ENCODE measurements at places on chromosomes 11 and 22. TPM values are rescaled to one million over a fixed set of nuclear protein-coding genes. Genes with fewer than 3 reads are reported as not detected.

- no peak for DNase-seq
Observed at GRCh38 chr11:68016904-68017817, 7.0 kb downstream of the ALDH3B1 start.

DNA sequence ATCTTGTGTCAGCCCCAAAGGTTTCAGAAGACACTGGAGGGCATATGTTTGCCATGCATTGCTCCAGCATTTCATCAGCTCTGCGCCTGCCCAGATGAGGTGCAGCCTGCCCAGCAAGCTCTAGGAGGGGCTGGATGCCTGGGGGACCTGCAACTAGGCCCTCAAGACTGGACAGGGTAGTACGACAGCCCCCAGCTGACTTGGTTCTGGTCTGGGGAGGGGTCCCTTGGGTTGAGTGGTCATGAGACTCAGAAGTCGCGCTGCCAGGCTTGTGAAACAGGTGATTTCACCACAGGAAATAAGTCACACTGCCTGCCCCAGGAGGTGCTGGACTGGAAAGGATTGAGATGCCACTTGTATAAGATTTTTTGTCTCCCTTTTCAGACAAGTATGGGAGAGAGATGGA, 23.4 kb downstream of the TPBGL start:
- no peak for DNase-seq

GRCh38 chr11:66467756-66468155, 1.1 kb downstream of the PELI3 start:
- peak; percentile 29 for DNase-seq

DNA sequence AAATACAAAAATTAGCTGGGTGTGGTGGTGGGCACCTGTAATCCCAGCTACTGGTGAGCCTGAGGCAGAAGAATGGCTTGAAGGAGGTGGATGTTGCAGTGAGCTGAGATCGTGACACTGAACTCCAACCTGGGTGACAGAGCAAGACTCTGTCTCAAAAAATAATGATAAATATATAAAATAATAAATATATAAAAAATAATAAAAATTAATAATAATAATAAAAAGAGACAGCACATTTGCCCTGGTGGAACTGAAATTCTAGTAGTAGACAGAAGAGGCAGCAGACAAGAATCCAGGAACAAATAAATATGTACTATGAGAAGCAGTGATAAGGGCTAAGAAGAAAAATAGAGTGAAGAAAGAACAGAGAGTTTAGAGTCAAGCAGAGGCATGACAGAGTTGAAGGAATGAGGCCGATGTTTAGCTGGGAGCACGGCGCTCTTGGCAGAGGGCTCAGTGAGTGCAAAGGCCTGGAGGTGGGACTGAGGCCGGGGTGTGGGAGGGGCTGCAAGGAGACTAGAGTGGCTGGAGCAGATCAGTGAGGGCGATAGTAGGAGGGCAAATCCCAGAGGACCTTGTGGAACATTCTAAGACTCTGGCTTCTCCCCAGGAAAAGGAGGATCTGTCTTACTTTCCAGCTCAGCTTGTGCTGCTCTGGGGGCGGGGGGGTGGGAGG, 410.3 kb downstream of the MN1 start:
- peak; percentile 53 for DNase-seq

DNA sequence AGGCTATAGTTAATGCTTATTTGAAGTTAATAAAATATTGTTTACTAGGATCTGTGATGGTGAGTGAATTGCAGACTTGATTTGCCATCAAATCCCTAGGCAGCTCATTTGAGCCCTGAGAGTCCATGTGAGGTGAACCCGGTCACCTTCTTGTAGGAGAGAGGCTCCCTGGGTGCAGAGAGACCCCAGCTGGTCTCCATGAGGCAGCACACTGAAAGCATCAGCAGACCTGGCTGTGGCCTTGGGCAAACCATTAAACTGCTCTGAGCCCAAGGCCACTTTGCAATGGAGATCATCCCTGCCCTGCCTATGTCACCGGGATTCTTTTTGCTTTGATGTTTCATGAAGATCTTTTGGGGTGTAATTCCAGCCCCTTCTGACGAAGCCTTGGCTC, 125.2 kb downstream of the MICAL2 start:
- DNase-seq, result no peak

- no peak for DNase-seq
Observed at GRCh38 chr11:34300926-34301295, 56.9 kb downstream of the ABTB2 start.

- no peak for DNase-seq
Observed at GRCh38 chr11:128294001-128294670, 293.2 kb downstream of the ETS1 start.

DNA sequence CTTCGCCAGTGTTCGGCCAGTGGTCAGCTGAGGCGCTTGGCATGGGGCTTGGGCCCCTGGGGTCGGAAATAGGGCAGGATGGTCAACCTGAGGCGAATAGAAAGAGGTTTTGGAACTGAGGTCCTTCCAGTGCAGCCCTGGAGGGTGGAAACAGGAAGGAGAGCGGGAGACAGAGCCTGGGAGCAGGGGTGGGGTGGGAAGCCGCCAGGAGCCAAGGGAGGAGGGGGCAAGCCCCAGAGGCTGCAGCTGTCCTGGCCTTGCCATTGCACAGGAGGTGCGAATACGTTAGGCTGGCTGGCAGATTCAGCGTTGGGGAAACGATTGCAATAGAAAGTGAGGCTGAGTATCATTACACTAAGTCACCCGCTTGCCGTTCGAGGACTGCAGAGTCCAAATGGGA, 13.9 kb upstream of the KCTD17 start:
- no peak for DNase-seq

DNA sequence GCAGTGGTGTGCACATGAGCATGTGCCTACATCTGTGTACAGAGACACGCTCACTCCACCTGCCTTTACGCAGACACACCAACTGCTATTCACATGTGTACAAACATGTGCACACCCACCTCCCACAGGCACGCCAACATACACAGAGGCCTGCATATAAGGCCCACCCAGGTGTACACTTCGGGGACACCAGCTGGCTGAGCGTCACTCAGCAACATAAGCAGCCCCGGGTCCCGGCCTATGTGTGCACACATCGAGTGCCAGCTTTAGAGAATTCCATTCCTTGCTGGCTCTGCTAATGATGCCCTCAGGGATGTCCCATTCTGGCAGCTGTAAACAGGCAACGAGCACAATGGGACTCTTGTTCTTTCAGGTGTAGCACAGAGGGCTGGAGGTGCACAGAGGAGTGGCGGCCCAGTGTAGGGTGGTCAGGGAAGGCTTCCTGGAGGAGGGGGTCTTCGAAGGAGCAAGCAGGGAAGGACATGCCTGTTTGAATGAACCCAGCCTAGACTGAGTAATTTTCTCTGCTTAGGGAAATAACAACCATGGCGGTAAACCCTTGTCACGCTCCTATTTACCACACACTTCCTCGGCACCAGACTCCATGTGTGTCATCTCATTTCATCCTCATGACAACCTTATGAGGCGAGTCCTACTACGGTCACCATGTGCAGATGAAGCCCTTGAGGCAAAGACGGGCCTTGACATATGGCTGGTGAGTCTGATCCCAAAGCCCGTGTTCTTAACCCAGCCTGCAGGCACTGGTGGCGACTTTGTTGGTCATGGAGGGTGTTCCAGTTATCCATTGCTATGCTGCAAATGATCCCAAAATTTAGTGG, 35.1 kb downstream of the RPL3 start:
- DNase-seq, result no peak

DNA sequence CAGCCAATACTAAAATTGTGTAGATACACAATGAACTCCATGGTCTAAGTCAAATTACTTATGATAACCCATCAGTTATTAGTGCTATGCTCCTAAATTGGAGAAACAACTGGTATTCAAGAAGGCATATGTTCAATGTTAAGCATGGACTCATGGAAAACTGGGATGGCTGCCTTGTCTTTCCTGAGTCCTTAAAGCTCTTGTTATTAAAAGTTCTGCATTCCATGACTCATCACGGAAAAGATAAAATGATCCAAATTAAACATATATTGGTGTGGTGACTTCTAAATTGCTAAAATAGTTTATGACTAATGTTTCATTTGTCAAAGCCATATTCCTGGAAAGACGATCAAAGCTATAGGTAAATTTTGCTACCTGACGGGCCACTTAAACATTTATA, 9.4 kb upstream of the EI24 start:
- no peak for DNase-seq

GRCh38 chr11:69409812-69410645, 71.4 kb upstream of the LINC01488 start:
- DNase-seq, result no peak

DNA sequence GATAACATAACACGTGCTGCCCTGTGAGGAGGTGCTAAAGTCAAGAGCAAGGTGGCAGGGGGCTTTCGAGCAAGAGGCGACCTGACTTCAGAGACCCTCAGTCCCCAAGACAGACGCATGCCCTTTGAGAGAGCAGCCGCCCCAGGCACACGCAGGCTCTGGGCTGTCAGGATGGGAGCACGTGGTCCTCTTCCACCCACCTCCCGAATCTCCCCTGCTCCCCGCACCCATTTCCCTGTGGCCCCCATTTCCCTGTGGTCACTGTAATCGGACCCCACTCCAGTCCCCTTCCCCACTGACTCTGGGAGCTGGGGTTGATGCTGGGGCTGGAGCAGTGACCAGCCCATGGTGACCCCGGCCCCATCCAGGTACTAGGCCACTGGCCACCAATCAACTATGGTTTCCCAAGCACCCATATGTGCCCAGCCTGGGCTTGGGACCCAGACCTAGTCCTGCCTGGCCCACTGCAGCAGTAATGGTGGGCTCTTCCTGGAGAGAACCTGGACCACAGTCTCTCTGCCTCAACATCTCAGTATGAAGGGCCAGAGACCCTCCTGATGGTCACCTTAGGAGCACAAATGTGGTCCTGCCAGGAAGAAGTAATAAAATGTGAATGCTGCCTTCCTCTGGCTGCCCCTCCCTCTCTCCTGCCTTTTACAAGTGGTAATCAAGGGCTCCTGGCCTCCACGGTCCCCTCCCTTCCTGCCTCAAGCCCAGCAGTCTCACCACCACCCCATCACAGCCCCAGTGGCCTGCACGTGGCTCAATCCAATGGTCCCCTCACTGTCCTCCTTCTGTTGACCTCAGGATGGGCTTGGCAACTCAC, 39.0 kb downstream of the IGLL5 start:
- DNase-seq, result no peak

GRCh38 chr11:121536126-121536525, 83.4 kb upstream of the SORL1-AS1 start:
- DNase-seq, result no peak

- DNase-seq, result peak; percentile 30
Observed at GRCh38 chr11:134040386-134041302, 28.2 kb upstream of the JAM3 start.

- DNase-seq, result no peak
Observed at GRCh38 chr11:8702598-8702915, 20.0 kb downstream of the RPL27A start.

DNA sequence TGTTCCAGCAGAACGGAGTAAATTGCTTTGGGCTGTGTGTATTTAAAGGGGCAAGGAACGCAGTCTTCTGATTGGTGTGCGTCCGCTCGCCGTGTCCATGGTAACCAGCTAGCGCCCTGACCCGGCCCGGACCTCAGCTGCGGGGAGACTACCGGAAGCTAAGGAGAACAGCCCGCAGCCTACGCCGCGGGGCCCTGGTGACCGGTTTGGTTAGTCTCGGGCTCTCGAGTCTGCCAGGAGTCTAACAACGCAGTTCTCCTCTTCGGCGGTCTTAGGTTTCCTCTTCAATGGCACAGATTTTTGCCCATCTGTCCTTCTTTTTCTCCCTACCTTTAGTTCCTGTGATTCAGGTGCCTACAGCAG, 3.5 kb upstream of the OR56A3 start:
- DNase-seq, result no peak

DNA sequence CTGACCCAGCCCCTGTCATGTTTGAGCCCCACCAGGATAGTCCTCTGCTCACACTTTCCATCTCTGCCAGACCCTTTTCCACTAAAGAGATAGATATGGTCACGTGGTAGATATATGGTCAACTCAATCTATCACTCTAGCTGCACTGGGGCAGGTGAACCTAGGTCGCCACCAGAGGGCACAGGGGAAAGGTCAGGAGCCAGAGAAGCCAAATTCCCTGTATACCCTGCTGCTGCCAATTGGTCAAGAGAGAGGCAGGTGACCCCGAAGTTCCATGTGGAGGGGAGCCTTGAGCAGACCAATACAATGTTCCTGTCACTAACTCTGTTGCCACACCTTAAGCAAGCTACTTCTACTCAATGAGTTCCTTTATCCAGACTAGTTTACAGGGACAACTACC, 101.1 kb upstream of the GALNT18 start:
- DNase-seq, result no peak

GRCh38 chr11:23725752-23726151, 771.1 kb upstream of the LUZP2 start:
- no peak for DNase-seq

- DNase-seq, result no peak
Observed at GRCh38 chr22:30296833-30297232, 7.5 kb upstream of the CASTOR1 start.

DNA sequence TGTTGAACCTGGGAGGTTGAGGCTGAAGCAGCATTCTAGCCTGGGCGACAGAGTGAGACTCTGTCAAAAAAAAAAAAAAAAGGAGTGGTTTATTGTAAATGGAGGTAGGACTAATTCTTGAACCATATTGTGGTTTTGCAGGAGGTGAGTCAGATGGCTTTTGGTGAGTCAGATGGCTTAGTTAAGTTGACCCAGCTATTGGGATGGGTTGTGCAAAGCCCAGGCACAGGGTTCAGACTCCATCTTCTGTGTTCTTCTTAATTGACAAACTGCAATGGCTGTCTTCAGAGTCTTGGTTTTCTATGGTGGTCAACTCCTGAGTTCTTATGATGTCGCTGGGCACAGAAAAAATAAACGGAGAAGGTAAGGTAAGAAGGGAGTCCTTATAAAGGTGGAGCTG, 182.7 kb downstream of the ADAMTS15 start:
- DNase-seq, result no peak

GRCh38 chr22:44049486-44050231, 25.6 kb downstream of the PARVB start:
- no peak for DNase-seq

- no peak for DNase-seq
Observed at GRCh38 chr11:18319914-18320313, 2.0 kb downstream of the HPS5 start.

DNA sequence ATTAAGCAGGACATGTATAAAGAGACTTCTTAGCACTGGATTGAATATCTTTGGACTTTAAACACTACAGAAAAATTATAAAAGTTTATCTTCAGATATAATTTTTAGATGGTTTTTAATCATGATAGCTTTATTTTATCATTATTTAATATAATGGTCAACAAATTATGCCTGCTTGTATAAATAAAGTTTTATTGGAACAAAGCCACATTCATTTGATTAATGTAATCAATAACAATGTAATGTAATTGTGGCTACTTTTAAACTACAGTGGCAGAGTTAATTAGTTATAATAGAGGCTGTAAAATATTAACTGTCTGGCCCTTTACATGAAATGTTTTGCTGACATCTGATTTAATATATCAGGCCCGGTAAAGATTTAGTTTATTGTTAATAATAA, 70.0 kb downstream of the STIM1 start:
- no peak for DNase-seq

The CABP4 gene
- total RNA-seq, result 3.8 TPM

The BIRC2 gene
- 53.5 TPM for total RNA-seq

The GATD1 gene
- 85.9 TPM for total RNA-seq

The LARGE1 gene
- total RNA-seq, result 65.6 TPM

The MCAM gene
- total RNA-seq, result 130 TPM

The PLAAT2 gene
- total RNA-seq, result 2.1 TPM

The KDM4D gene
- total RNA-seq, result 0.66 TPM

The CCDC116 gene
- 0.37 TPM for total RNA-seq

The ACR gene
- total RNA-seq, result 0.92 TPM

The CRYBA4 gene
- not detected for total RNA-seq

Measured in mucosa of gallbladder (tissue), 1 donor.